ENCODE measurements at places on chromosomes 6 and 20. TPM values are rescaled to one million over a fixed set of nuclear protein-coding genes. Genes with fewer than 3 reads are reported as not detected.

The LINC00237 gene
- not detected for total RNA-seq

The FLRT3 gene
- total RNA-seq = 0.04 TPM

DNA sequence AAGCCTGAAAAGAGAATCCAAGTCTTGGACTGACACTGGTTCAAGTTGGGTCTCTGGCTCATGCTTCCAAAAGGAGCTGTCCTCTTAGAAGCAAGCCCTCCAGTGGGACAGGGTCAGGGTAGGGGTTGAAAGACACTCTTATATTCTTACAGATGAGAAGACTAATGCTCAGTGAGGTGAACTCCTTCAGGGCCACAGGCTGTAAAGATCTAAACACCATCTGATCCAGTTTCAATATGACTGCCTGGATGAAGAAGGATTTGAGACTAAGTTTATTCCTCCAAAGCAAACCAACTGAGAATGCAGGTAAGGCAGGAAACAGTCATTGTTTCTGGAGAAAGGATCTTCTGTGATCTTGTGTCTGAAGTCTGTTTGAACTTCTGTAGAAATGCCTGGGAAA is 99.0 kb upstream of the TAB2 start:
- DNase-seq = no peak

- DNase-seq = no peak
Observed at GRCh38 chr6:87803791-87804190, 101.8 kb upstream of the AKIRIN2 start.

The EMILIN3 gene
- not detected for total RNA-seq

- no peak for DNase-seq
Observed at GRCh38 chr6:33279257-33279695, 2.4 kb downstream of the B3GALT4 start.

GRCh38 chr20:58144096-58144495 is 84.4 kb downstream of the ANKRD60 start:
- DNase-seq = no peak

DNA sequence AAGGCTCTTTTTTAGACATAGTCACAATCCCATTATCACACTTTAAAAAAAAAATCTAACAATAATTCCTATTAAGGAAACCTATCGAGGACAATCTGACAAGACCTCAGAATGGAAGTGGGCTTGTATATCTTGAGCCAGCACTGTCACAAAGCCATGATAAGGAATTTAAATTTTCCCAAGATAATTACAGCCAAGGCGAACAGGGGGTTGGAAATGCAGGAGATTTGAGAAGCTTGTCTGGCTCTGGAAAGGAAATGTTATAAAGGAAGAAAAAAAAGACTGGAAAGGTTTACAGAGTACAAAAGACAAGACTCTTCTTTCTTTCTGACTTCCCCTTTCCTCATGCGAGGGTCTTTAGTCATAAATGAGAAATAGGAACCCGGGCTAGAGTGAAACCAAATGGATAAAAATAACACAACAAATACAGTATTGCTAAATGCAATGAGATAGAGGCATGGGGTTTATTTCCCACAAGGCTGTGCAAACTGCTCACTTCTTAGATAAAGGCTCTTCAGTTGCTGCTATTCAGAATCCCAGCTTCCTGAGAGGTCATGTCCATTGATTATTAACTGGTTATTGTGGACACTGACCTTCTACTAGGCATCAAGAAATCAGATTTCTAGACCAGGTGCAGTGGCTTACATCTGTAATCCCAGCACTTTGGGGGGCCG is 13.4 kb upstream of the GHRH start:
- no peak for DNase-seq

The RIN2 gene
- total RNA-seq = 0.09 TPM

DNA sequence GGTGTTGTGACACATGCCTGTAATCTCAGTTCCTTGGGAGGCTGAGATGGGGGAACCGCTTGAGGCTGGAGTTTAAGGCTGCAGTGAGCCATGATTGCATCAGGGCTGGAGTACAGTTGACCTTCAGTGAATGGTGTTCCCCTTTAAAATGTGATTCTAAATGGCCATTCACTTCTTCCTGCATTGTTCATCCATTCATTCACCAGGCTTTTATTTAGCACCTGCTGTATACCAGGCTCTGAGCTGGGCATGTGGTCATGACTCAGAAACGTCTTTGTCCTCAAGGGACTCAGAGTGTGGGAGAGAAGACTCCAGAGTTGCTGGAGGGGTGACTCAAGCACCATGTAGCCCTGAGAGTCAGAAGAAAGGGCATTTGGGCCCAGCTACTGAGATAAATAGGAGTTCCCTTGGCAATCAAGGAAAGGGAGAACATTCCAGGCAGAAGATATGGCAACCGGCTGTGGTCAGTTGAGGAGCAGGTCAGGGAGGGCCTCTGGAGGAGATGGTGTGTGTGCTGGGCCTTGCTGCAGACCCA is 101.1 kb downstream of the DLGAP4 start:
- DNase-seq = no peak

The KCNK16 gene
- not detected for total RNA-seq

The PHF1 gene
- total RNA-seq = 42.1 TPM

- DNase-seq = no peak
Observed at GRCh38 chr6:53269827-53270226, 78.9 kb downstream of the ELOVL5 start.

GRCh38 chr6:13787137-13787536 is 27.2 kb downstream of the MCUR1 start:
- no peak for DNase-seq

- peak; percentile 57 for DNase-seq
Observed at GRCh38 chr6:38997128-38997761, 51.3 kb upstream of the GLP1R start.

DNA sequence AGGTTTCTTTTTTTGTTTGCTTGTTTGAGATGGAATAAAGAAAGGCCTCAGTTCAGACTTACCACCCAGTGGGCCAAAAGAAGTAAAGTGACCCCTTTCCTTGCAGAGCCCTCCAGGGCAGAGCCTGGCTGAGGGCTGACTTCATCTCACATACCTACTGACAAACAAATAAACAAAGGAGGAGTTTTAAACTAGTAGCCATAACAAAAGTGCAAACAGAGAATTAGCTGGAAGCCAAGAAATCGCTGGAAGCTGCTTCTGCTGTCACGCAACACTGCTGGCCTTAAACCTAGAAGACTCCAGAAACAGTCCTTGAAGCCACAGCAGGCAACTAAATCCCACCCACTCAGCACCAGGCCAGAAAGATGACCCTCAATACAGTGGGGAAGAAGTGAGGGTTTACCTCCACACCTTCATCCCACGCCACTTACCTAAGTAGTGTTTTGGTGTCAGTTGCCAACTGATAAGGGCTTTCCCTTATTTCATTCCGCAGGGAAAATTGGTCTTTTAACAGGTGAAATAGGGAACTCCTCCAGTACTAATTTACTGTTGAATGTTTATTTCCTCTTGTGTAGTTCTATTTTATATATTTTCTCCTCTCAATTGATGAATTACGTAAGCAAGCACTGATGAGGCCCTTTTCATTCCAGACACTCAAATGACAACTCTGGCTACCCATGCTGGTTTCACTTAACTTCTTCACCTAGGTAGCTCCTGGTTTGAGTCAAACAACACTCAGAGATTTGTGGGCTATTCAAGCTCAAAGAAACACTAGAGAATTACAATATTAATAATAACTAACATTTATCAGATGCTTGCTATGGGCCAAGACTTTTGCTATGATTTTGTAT is 46.2 kb downstream of the EDN1 start:
- no peak for DNase-seq

The XKR7 gene
- not detected for total RNA-seq

DNA sequence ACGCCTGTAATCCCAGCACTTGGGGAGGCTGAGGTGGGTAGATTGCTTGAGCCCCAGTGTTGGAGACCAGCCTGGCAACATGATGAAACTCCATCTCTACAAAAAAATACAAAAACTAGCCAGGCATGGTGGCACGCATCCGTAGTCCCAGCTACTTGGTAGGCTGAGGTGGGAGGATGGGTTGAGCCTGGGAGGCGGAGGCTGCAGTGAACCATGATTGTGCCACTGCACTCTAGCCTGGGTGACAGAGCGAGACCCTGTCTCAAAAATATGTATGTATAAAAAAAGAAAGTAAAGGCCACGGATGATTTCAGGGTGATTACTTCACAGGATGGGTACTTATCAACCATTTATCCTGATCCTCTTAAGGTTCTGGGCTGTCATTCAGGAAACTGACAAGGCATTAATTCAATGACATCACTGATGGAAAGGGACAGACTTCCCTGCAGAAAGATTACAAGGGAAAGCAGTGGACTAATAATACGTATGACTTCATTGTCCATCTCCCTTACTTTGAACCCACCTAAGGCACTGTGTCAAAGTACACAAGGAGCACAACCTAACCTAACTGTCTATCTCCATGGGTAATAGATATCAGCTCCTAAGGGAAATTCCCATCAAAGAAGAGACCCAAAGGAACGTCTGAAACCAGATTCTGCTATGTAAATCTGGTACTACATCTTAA is 61.2 kb downstream of the ZMYND8 start:
- no peak for DNase-seq

The MUC21 gene
- not detected for total RNA-seq

DNA sequence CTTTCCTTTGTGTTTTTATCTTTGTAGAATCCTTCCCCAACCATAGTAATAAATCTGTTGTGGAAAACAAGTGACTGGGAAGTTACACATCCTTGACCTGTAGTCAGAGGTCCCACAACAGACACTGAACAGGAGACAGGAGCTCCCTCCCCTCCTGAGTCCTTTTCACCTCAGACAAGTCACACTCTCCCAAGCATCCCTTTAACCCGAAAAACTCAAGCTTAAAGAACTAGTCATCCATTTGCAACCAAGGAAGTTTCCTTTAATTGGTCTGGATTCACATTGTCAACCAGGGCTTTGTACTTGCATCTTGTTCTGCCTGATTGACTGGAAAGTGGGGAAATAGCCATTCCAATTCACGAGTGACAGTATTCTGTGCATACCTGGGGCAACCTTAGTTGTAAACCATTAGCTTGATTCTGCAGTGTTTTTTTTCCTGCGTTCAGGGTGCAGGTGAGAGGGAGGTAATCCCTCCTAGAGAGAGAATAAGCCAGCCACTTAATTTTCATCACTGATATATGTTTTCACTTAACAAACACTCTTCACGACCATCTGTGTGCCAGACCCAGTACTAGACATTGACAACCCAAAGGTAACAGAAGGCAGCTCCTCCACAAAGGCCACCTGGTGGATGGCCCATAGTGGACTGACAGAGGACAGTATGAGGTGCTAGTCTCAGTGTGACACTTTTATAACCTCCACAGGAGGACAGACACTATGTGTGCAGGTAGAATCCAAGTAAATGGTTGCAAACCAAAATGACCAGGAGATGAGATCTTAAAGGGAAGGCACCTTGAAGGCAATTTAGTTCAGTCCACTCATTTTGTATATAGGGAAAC is 112.4 kb downstream of the SLX4IP start:
- DNase-seq = no peak

Data from K562 (cell line).